Left ventricle myocardium inferior (tissue), 1 donor: ENCODE measurements at places on chromosomes 7 and 10.

GRCh38 chr10:121600611-121601010 is 2.4 kb upstream of the FGFR2 start:
- no peak for DNase-seq
- no peak overlapping the region for H3K27ac ChIP-seq
- H3K4me1 ChIP-seq: peaks cover 21% of the 10 kb centered on the region
- no peak overlapping the region for H3K4me3 ChIP-seq

GRCh38 chr7:50826371-50827172 is 43.9 kb upstream of the GRB10 start:
- DNase-seq: no peak
- H3K27ac ChIP-seq: peak overlapping the region; percentile 33
- H3K36me3 ChIP-seq: no peaks in the 10 kb centered on the region
- H3K4me3 ChIP-seq: no peak overlapping the region

- H3K36me3 ChIP-seq: no peaks in the 10 kb centered on the region
- H3K4me1 ChIP-seq: no peaks in the 10 kb centered on the region
- H3K27ac ChIP-seq: no peak overlapping the region
- no peak overlapping the region for H3K4me3 ChIP-seq
- H3K27me3 ChIP-seq: peaks cover 70% of the 10 kb centered on the region
These were observed 64.2 kb downstream of the CFAP46 start for GRCh38 chr10:132878091-132878729.

GRCh38 chr7:36633377-36633776 is 90.9 kb downstream of the AOAH start:
- no peak overlapping the region for H3K4me3 ChIP-seq
- no peak for DNase-seq
- peaks cover 24% of the 10 kb centered on the region for H3K27me3 ChIP-seq
- no peak overlapping the region for H3K27ac ChIP-seq
- H3K4me1 ChIP-seq: no peaks in the 10 kb centered on the region

- DNase-seq: no peak
- no peak overlapping the region for H3K27ac ChIP-seq
- no peaks in the 10 kb centered on the region for H3K36me3 ChIP-seq
- no peak overlapping the region for H3K4me3 ChIP-seq
These were observed 181.9 kb downstream of the TMEM26 start for GRCh38 chr10:61271127-61271780.

DNA sequence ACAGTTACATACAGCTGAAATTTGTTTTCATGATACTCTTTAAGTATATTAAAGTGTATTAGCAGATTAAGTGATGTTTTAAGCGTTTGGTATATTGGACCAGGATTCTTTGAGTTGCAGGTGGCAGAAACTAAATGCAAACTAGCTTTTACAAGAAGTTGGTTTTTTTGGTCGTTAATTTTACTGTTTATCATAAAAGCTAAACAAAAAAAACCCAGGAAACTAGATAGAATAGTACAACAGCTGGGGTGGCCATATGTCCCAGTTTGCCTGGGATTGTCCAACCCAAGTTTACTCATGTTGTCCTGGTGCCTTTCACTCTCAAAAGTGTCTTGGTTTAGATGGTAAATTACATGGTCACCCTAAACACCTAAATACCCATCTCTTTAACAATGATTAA is 108.7 kb downstream of the PHTF2 start:
- H3K4me1 ChIP-seq: peaks cover 7% of the 10 kb centered on the region
- H3K36me3 ChIP-seq: peaks cover 14% of the 10 kb centered on the region
- H3K27me3 ChIP-seq: no peaks in the 10 kb centered on the region
- no peak overlapping the region for H3K27ac ChIP-seq

GRCh38 chr7:9978106-9979064 is 995.3 kb upstream of the PHF14 start:
- H3K4me3 ChIP-seq: no peak overlapping the region
- H3K27me3 ChIP-seq: no peaks in the 10 kb centered on the region
- DNase-seq: no peak
- H3K36me3 ChIP-seq: no peaks in the 10 kb centered on the region

- no peaks in the 10 kb centered on the region for H3K27me3 ChIP-seq
- H3K4me1 ChIP-seq: no peaks in the 10 kb centered on the region
- no peak for DNase-seq
- no peak overlapping the region for H3K27ac ChIP-seq
- H3K4me3 ChIP-seq: no peak overlapping the region
These were observed 186.5 kb upstream of the SLC25A13 start for GRCh38 chr7:96508371-96508770.

DNA sequence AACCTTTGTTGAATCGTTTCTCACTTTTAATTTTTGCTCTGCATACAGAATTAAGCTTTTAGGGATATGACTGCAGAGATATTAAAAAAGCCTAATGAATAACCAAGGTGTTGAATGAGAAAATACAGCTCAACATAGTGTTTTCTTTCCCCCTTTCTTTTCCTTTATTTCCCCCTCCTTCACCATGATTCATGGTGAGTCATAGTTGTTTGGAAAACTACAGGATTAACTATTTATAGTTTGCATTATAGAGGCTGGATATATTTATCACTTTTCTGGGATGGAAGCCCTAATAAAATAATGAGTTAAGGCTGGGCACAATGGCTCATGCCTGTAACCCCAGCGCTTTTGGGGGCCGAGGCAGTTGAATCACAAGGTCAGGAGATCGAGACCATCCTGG is 115.0 kb downstream of the DNAJB9 start:
- H3K27ac ChIP-seq: no peak overlapping the region
- no peak overlapping the region for H3K4me3 ChIP-seq
- no peak for DNase-seq
- H3K27me3 ChIP-seq: no peaks in the 10 kb centered on the region
- no peaks in the 10 kb centered on the region for H3K36me3 ChIP-seq
- no peaks in the 10 kb centered on the region for H3K4me1 ChIP-seq

DNA sequence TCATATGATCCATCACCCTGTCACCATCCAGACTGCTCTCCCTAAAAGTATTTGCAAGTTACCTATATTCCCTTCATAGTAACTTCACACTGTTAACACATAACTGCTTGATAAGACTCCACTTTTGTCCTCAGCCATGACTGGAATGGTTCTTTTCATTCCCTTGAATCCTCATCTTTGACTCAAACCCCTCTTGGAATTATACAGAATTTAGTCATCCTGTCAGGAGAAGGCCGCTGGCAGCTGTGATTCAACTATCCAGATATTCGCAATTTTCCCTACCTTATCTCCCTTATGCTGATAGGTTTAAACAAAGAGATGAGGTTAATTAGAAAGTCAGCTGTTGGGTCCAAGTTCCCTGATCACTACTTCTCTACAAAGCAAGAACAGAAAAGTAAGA is 143.0 kb upstream of the HPS1 start:
- no peaks in the 10 kb centered on the region for H3K36me3 ChIP-seq
- no peaks in the 10 kb centered on the region for H3K27me3 ChIP-seq
- no peak for DNase-seq
- no peak overlapping the region for H3K27ac ChIP-seq
- no peak overlapping the region for H3K4me3 ChIP-seq

- peak overlapping the region; percentile 42 for H3K4me3 ChIP-seq
- peaks cover 8% of the 10 kb centered on the region for H3K36me3 ChIP-seq
- H3K27me3 ChIP-seq: no peaks in the 10 kb centered on the region
- peaks cover 18% of the 10 kb centered on the region for H3K4me1 ChIP-seq
These were observed 82.1 kb downstream of the SLC37A3 start for GRCh38 chr7:140316165-140316661.

- no peak overlapping the region for H3K4me3 ChIP-seq
- H3K27ac ChIP-seq: no peak overlapping the region
- H3K4me1 ChIP-seq: peaks cover 22% of the 10 kb centered on the region
These were observed 13.1 kb upstream of the CPA1 start for GRCh38 chr7:130367088-130367755.

DNA sequence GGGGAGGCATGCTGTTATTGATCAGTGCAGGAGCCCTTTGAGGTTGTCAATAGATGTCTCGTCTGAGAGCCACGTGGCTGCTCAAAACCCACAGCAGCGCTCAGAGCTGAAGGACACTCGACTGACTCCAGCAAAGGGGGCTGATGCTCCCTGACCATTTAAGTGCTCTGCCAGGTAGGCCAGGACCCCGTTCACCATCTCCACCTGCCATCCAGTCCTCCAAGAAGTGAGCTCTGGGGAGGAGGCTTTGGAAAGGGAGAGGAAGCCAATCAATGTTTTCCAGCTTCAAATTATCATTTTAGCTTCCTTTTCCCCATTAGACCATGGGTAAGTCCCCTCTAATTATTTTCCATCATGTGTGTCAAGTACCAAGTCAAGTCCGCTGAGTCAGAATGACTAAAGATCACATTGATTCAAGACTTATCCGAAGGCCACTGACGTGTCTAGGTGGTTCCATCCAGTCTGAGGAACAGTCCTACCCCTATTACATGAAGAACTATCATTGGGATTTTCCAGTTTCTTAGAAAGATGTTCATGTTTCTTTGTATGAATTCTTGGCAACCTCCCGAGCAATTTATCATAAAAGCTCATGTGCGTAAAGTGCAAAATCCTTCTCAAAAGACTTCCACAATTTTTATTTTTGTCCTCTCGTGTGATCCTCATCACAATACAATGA is 302.6 kb upstream of the LYZL1 start:
- no peak for DNase-seq
- no peak overlapping the region for H3K27ac ChIP-seq
- H3K27me3 ChIP-seq: no peaks in the 10 kb centered on the region

DNA sequence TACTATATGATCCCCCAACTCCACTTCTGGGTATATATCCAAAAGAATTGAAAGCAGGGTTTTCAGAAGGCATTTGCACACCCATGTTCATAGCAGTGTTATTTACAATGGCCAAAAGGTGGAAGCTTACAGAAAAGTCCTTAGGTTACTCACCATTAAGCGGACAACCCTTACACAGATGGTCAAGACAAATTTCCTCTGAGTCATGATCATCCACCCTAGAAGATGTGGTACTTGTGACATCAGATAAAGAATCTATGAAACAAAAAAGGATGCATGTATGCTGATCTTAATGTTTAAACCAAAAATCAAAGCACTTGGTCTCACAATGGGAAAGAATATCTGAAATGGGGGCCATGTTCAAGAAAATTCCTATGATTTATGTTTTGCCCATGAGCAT is 31.1 kb downstream of the ZC3HAV1 start:
- no peak overlapping the region for H3K4me3 ChIP-seq
- H3K27ac ChIP-seq: no peak overlapping the region
- peaks cover 29% of the 10 kb centered on the region for H3K4me1 ChIP-seq

GRCh38 chr10:16518822-16519221 is 2.9 kb downstream of the C1QL3 start:
- H3K36me3 ChIP-seq: peaks cover 6% of the 10 kb centered on the region
- no peak overlapping the region for H3K27ac ChIP-seq
- peaks cover 52% of the 10 kb centered on the region for H3K27me3 ChIP-seq

GRCh38 chr10:93591065-93591808 is 9.8 kb downstream of the RBP4 start:
- H3K36me3 ChIP-seq: no peaks in the 10 kb centered on the region
- no peak overlapping the region for H3K4me3 ChIP-seq
- no peak for DNase-seq
- peaks cover 11% of the 10 kb centered on the region for H3K4me1 ChIP-seq
- peaks cover 8% of the 10 kb centered on the region for H3K27me3 ChIP-seq

DNA sequence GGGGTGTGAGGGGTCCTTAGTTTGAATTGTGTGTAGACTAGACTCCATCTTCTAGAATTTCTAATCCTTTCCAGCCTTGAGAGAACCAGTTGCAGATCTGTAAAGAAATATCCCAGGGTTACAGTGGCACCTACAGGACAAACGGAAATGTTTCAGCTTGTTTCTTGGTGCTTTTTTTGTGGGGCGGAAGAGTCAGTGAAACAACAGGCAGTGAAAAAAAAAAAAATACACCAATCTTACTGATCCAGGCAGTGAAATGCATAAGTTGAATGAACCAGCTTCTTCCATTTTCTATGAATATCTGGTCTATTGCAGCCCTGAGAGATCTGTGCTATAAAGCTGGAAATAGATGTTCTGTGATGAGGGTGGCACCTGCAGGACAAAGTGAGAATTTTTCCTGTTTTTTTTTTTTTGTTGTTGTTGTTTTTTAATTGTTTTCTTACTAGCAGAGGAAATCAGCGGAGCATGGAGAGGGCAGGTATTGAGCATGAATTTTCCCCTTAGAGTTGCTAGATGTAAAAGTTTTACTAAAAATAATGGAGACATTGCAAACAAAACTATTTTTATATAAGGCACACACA is 81.9 kb upstream of the DYNC1I1 start:
- H3K27ac ChIP-seq: no peak overlapping the region
- no peak for DNase-seq
- H3K27me3 ChIP-seq: no peaks in the 10 kb centered on the region

DNA sequence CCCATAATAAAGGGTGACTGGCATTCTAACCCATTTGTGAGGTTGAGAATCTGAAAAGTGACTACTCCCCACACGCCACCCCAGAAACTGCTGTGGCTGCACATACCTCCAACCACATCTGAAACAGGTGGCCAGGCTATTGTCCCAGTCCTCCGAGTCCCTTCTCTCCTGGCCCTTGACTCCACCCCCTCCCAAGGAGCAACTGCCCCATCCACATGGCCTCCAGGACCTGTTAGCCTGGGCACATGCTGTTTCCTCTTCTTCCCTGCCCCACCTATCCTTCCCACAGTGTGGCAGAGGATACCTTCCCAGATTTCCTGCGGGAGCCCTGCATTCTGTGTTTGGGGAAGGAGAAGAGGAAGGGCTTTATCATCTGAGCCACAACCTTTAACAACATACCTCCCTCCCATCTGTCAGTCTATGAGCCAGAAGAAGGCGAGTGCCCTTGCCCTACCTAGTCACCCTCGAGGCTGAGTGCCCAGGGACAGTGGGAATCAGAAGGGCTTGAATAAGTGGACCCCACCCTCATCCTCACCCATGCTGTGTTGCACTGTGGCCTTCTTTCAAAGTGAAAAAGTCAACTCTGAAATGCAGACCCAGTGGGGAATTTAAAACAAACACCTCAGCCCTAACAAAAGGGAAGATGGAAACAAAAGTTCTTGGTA is 11.9 kb downstream of the STEAP1B start:
- no peaks in the 10 kb centered on the region for H3K27me3 ChIP-seq
- no peak overlapping the region for H3K4me3 ChIP-seq
- no peaks in the 10 kb centered on the region for H3K36me3 ChIP-seq
- DNase-seq: no peak
- H3K27ac ChIP-seq: no peak overlapping the region
- H3K4me1 ChIP-seq: peaks cover 7% of the 10 kb centered on the region

DNA sequence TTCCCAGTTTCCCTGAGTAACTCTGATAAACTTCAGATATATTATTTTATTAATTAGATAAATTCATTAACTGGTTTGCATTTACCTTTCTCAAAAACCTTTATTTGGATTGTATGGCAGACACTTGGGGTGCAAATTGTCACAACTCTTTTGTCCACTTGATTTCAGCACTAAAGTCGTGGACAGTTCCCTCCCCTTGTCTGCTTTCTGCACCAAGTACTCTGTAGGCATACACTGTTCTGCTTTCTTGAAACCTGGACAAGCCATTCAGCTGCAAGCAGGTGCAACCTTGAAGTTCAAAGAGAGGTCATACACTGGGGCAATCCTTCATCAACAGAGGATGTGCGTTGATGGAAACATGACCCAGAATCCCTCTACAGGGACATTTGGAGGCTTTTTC is 162.9 kb downstream of the ARL5B start:
- H3K27ac ChIP-seq: no peak overlapping the region
- DNase-seq: no peak
- no peaks in the 10 kb centered on the region for H3K4me1 ChIP-seq
